Neural progenitor cell (in vitro differentiated cells): ENCODE measurements at places on chromosomes 16 and 17.

DNA sequence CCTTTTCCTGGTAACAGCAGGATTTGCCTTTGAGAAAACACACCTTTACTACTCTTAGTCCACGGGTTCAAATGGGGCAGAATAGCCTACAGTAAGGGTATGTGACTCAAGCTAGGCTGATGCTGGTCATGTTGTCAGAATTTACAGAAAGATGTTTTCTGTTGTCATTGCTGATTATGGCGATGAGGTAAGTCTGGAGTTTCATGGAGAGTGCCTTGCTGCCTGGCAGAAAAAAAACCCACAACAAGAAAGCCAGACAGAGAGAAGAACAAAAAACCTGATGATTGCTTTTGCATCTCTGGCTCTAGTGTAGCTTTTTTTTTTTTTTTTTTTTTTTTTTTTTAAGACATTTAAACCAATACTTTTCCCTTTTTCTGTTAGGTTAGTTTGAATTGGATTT lies 47.9 kb downstream of the SLC6A4 start:
- DNase-seq, result no peak

DNA sequence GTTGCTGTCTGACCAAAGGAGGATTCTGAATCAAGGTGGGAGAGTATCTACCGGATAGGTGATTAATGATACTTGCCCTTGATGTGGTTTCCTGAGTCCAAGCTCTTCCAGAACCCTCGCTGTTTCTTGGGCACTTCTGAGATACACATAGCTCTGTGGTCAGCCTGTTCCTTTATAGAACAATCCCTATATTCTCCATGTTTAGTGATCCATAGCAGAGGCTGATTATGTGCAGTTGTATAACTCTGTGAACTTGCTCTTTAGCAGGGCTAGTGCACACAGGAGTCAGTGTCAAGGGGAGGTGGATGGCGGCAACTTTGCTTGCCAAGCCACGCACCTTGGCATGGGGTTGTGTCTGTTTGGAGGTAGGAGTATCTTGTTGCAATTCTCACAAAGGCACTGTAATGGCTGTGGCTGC lies 36.1 kb downstream of the ARL4D start:
- DNase-seq, result no peak

DNA sequence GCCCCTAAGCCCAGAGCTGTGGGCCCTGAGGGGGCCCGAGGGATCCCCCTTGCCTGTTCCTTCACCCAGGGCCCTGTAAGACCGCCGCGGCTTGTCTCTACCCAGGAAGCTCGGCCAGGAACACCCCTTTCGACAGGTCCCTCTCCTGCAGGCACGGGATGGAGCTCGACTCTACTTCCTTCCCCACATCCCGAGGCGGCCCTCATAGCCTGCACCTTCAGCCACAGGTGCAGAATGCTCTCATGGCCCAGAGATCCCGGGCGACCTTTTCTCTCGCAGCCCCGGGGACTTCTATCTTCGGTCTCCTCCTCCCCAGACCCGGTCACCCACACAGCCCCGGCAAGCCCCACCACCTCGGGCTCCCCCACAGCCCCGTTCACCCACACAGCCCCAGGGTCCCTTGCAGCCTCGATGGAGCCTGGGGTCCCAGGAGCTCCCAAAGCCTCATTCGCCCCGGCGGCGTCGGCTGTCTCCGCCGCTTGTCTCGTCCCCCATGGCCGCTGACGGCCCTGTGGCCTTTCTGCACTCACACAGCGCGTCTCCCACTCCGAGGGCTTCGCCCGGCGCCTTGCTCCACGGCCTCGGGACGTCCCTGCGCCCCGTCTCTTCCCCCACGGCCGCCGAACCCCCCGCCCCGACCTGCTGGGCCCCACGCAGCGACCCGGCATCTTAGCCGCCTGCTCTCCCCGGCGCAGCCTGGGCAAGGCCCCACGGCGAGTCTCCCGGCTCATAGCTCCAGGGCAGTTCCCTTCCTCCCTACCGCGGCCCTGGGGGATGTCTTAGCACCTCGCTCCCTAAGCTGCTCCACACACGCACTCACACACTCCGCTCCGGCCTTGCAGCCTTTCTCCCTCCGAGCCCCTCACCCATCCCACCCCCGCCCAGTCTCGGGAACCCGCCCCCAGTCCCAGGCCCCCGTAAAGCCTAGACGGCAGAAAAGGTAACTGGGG lies 650 bp downstream of the KIAA0753 start:
- peak; percentile 72 for DNase-seq

- DNase-seq, result peak; percentile 64
These were observed 151.2 kb downstream of the TANC2 start for GRCh38 chr17:63116967-63117830.

DNA sequence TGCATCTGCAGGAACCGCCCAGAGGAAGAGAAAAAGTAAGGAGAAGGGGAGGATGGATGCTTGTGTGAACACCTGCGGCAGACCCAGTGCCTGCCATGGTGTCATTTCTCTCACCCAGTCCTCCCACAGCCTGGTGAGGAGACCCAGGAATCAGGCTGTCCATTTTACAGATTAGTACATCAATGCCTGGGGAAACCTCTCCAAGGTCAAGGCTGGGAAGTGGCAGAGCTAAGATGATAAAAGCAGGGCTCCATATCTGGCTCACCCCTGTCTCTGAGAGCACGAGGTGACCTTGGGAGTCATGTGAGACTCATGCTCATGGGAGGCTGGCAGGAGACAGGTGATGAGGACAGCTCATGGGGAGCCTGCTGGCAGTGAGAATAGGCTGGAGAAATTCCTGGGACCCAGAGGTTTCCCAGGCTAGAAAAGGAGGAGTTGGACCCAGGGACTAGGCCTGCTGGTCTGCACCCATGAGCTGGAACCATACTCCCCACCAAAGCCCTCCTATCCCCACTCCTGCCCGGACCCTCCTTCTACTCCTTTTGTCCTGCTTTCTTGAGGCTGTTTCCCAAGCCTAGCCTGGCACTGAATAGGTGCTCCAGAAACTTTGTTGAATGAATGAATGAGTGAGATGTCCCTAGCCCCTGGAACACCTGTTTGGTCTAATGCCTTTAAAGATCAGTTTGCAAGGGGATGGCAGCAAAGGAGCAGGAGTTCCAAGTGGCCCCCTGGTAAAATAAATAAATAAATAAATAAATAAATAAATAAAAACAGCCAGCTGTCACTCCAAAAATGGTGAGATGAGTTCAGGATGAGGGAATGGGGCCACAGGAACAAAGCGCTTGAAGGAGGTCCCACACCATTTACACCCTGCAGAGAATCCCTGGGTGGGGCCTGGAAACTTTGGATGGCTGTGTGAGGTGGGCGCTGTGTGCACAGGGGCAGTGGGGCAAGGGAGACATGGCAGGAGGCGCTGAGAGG lies 1.6 kb downstream of the ZNF629 start:
- DNase-seq, result no peak

DNA sequence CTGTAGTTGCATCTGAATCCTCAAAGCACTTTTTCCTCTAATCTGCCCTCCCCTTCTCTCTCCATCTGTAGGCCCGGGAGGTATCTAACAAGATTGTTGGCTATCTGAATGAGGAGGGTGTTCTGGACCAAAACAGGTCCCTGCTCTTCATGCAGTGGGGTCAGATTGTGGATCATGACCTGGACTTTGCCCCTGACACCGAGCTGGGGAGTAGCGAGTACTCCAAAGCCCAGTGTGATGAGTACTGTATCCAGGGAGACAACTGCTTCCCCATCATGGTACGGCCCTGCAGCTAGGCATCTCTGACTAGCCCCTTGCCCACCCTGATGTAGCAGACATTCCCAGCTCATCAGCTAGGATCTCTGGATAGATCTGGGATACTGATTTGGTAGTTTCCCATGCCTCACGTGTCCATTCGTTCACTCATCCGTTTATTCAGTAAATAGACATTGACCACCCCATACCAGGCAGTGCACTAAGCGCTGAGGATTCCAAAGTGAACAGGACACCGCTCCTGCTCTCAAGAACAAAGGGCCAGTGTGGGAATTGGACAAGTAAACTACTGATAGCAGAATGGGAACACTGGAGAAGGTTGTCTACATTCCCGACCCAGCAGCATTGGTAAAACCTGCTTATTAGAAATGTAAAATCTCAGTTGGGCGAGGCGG lies 12.1 kb downstream of the LPO start:
- no peak for DNase-seq

- DNase-seq, result no peak
These were observed 55.1 kb downstream of the SRCIN1 start for GRCh38 chr17:38550661-38551060.

DNA sequence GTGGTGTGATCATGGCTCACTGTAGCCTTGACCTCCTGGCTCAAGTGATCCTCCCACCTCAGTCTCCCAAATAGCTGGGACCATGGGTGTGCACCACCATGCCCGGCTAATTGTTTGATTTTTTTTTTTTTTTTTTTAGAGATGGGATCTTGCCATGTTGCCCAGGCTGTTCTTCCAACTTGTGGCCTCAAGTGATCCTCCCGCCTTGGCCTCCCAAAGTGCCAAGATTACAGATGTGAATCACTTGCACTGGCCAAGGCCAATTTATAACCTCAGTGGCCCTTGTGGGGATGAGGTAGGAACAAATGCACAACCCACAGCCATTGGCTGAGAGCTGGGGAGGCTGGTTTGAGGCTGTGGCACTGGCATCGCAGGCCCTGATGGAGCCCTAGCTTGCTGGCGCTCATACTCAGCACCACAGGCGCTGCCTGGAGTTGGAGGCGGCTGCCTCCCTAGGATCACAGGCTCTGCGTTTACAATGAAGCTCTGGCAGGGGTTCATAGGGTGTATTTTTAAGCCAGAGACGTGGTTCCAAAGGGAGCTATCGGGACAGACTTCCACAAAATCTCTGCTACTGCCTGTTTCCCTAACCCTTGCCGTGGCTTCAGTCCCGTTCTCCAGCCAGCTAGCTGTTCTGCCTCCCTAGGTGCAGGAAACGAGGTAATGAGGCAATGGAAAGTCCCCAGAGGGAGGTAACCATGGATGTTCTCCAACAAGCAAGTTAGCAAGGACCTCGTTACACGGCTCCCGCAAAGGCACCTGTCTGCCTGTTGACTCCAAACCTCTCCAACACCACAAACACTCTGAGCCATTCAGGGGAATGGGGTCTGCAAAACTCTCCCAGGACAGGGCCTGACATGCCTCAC lies 2.9 kb downstream of the ABCA3 start:
- DNase-seq, result no peak

DNA sequence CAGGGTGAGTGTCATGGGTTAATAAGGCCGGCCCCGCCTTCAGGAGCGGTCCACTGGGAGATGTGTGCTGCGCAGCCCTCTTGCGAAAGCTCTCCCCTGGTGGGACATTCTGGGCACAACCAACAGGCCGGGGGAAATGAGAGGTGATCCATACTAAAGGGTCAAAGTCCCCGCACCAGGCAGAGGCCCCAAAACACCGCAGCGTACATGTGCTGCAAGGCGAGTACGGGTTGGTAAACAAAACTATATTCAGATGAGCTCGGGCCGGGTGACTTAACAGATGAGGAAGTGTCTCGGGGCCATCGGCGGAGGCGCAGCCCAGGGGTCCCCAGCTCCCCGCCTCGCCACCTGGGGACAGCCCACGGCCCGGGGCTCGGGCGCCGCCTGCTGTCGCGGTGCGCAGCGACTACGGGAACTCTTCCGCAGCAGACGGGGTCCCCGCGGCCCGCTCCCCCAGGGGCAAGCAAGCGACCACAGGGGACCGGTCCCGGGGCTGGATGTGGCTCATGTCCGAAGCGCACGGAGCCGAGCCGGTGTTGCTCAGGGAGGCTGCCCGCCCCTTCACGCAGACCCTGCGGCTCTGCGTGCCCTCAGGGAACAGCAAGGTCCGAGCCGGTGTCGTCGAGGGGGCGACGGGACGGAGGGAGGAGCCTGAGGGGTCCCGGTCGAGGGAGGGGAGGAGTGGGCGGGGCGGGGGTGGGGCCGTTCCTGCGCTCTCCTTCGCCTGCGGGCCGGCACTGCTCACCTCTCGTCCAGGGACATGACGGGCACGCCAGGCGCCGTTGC lies at the start of gene RAB37:
RAB37 (plus strand) TSS at position 744 of the 786 bp plus-strand sequence; CDS start at position 761, 17 bp downstream.
- DNase-seq, result peak; percentile 74

DNA sequence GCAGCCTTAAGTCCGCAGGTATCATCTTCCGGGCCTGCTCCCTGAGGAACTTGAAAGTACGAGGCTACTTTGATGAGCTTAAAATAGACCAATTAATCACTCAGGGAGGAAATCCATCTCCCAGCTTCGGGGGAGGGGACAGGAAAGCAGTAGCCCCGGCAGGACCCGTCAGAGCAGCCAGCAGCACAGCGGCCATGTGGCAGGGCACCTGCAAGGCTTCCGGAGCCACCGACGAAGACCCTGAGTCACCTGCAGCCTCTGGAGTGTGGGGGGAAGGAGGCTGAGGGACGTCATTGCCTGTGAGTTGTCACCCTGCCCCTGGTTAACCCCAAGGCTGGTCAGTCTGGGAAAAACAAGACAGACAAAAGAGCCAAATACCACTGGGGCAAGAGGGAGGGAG lies 4.4 kb upstream of the CYB561 start:
- DNase-seq, result no peak

DNA sequence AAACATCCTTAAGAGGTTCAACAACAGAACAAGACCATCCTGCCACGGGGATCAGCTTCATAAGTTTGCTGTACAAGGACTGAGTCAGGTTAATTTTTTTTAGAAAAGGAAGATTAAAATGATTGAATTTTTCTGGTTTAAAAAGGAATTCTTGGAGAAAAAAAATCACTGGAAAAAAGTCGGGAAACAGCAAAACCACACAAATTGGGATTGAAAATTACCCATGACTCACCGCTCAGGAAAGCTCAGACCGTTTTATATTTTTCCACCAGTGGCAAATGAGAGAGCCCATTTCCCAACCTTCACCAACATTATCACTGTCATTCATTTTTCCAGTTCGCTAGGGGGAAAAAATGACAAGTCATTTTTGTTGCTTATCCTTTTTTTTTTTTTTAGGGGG lies 46.6 kb downstream of the MRM3 start:
- DNase-seq, result no peak

- no peak for DNase-seq
These were observed 170.4 kb downstream of the ZFHX3 start for GRCh38 chr16:72877374-72878028.

DNA sequence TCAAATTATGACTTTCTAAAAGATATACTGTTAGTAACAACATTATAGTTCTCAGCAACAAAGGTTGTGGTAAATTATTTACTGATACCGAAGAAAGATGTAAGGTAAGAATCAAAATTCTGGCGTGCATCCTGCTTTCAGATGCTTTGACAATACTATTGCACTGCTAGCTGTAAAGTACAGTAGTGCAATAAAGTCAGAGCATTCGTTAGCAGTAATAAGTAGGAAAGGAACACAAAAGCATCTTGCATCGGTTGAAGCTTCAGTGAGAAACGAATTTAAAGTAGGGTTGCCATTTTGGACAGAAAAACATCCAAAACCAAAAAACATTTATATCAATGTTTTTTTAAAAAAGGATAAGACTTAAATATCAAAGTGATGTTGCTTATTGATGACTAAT lies 4.0 kb downstream of the SKA2 start:
- no peak for DNase-seq
